ENCODE measurements at places on chromosomes 2 and 18. TPM values are rescaled to one million over a fixed set of nuclear protein-coding genes. Genes with fewer than 3 reads are reported as not detected.

Gene SLC8A1
- 0.20 TPM for total RNA-seq

Gene AMER3
- not detected for total RNA-seq

Gene MERTK
- total RNA-seq = 3.0 TPM

Gene RIT2
- total RNA-seq = not detected

Gene TDRD15
- not detected for total RNA-seq

Gene LHCGR
- not detected for total RNA-seq

Gene OR6B2
- total RNA-seq = not detected

Gene SERPINB10
- not detected for total RNA-seq

Gene AKAIN1
- not detected for total RNA-seq

Gene CPS1
- total RNA-seq = 16.3 TPM

Gene ALLC
- total RNA-seq = not detected

Gene TMEM178A
- 0.10 TPM for total RNA-seq

Gene MDH1B
- 1.2 TPM for total RNA-seq

Gene CYTIP
- total RNA-seq = 0.08 TPM

Gene LYG2
- total RNA-seq = not detected

Gene PTH2R
- total RNA-seq = not detected

Gene TMEM169
- total RNA-seq = 0.37 TPM

Gene IL18R1
- total RNA-seq = 1.0 TPM

Gene MYO3B
- total RNA-seq = not detected

Gene ANTXR1
- total RNA-seq = 127 TPM

Gene EGR4
- total RNA-seq = 0.19 TPM

Gene RUFY4
- not detected for total RNA-seq

Gene CPLX4
- not detected for total RNA-seq

Gene TTN
- total RNA-seq = 0.05 TPM

Gene ATP6V1B1
- 2.3 TPM for total RNA-seq

Gene TMEM247
- total RNA-seq = not detected

Gene PGAP1
- 2.3 TPM for total RNA-seq

Gene LAPTM4A
- total RNA-seq = 245 TPM
